ENCODE measurements at places on chromosomes 3 and 15.

DNA sequence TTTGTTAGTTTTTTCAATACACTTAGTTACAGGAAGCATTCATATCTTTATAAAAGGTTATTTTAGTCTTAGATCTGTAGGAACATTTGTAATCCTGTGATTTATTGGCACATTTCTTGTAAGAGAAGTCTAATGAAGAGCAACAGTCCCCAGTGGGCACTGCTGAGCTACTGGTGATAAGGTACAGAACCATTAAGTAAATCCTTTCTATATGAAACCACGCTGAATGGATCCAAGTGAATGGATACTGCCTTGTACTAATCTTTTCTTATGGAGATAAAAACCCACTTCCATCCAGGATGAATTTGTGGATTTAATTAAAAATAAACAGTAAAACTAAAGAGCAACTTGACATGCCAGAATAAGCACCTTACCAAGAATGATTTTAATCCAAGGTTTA lies 64.0 kb downstream of the SHQ1 start:
- no peak for DNase-seq

DNA sequence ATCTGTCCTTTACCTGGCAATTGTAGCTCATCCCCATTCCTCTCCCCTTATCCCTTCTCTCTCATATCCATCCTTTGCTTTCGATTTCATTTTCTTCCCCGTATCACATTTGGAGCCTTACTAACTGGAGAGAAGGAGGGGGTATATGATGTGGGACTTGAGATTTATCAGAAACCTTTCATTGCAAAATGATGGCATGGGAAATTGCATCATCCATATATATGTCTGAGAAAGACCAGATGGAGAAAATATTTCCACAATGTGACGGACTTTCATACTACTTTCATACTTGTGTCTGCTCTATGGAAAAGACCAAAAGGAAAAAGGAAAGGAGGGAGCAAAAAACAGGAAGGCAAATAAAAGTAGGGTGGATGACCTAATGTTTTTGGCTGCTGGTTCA lies 675.2 kb downstream of the AGBL1 start:
- no peak for DNase-seq

- no peak for DNase-seq
Observed at GRCh38 chr3:124014366-124014942, 22.5 kb upstream of the ROPN1 start.

DNA sequence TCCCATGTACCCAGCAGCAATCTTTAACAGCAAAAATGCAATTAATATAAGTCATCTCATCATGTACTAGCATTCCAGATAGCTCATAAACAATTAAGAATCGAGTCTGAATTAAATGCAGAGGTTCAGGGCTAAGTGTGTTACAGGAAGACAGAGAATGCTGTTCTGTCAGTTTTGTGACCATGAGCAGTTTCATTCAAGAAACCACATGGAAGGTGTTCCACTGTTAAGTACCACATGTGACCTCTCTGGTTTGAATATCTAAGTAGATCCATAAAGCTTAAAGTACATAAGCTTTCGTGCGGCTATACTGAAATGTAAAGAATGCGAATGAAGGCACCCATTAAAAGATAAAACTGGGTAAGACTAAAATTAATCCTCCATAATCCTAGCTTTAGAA lies 272.3 kb downstream of the IL5RA start:
- DNase-seq = no peak

GRCh38 chr15:83365370-83365938 lies 81.0 kb upstream of the BNC1 start:
- DNase-seq = no peak

GRCh38 chr3:100719136-100719535 lies 9.8 kb downstream of the TFG start:
- DNase-seq = no peak

DNA sequence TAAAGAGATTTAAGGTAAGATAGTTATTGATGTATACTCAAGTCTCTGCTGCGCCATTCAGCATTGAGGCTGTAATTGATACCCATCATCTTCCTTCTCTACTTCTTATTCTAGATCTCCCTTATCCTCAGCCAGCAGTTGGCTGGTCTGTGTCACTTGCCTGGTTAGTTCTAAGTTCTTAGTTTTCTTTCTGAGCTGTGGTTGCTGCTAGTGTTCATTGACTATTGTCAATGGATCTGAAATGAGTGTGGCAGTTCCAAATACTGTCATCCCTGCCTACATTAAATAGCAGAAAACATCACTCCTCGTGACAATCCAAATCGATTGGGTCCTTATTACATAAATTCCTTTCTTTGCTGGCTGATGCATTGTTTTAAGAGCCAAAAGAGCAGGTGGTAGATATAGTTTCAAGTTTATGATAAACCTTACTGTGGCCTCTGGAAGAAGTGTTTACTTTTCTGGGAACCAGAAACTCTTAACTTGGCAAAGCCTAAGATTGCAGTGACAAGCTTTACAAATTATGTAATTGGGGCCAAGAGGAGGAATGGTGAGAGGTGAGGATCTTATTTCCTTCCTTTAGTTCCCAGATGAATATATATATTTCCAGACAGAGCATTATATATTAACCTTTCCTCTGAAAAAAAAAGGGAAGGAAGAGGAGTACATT lies 168.0 kb downstream of the GMNC start:
- no peak for DNase-seq

- DNase-seq = no peak
Observed at GRCh38 chr3:197417911-197418618, 119.7 kb upstream of the DLG1 start.

DNA sequence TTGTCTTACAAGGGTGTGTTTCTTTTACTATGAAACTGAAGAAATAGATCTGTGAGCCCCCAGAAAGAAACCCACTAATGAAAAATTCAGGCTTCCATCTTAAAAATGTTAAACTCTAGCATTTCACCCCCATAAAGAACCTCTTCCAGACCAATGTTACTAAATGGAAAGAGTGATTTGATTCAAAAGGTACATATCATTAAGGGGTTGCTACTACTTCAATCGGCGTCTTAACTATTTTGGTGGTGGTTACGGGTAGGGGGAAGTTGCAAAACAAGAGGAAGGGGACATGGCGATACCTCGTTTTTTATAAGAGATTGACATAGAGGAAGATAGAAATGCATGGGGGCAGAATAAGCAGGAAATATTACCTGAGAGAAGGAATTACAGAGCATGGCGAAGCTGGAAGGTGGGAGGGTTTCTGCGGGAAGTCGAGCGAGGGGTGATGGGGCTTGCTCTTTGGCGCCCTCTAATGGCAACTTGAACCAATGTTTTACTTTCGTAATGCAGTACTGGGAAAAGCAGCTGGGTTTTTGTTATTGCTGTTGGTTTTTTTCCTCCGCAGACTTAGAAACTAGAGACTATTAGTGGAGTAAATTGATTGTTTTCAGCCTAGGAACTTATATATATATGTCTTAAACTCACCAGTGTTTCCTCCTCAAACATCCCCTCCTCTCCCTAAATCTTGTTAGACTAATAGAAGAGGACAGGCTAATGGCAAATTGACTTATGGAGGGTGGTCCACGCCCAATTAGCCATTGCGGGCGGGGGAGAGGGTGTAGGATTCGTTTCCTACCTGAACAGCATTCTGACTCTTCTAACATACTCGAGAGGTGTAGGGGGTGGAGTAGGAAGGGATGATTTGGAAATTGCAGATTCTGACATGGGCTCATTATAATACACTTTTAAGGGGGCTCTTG lies 11.3 kb upstream of the SOX2 start:
- DNase-seq = peak; percentile 60

- DNase-seq = no peak
Observed at GRCh38 chr3:185207931-185208746, 45.7 kb downstream of the EHHADH start.

DNA sequence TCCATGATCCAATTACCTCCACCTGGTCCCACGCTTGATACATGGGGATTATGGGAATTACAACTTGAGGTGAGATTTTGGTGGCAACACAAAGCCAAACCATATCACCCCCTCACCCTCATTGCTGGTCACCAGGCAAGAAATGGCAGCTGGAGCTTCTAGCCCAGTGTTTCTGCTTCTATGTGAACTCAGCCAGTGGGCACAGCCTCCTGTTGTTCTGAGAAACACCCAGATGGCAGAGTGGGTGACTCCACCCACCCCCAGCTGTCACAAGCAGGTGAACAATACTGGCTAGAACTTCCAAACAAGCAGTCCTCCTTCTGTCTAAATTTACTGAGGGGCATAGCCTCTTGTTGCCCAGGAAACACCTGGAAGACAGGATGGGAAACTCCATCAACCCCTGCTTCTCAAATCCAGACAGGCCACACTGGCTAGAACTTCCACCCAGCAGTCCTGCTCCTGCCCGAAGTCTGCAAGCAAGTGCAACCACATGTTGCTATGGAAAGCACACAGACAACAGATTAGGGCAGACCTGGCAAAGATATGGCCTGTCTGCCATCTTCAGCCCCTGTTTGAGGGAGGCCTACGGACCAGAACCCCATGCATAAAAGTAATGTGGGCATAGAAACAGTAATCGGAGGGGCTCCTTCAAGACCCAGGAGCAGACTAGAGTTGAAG lies 114.1 kb downstream of the DTWD1 start:
- DNase-seq = no peak

DNA sequence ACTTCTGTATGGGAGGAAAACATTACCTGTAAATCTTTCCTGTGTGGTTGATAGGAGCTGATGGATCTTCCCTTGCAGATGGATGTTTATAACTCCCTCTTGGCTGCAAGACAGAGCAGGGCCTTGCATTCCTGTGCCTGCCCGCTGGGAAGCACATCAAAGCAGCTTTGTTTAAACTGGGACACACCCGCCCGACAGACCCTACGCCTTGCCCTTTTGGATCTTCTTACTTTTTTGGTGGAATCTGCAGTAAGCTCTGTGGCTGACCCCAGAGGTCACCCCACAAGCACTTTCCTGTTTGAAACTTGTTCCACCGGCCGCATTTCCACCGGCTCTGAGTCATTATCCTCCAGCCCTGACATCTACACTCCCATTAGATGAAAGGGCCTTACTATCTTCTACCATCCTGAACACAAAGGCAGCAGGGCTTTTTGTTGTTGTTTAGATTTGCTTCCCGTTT lies 244.1 kb upstream of the STT3B start:
- peak; percentile 88 for DNase-seq

DNA sequence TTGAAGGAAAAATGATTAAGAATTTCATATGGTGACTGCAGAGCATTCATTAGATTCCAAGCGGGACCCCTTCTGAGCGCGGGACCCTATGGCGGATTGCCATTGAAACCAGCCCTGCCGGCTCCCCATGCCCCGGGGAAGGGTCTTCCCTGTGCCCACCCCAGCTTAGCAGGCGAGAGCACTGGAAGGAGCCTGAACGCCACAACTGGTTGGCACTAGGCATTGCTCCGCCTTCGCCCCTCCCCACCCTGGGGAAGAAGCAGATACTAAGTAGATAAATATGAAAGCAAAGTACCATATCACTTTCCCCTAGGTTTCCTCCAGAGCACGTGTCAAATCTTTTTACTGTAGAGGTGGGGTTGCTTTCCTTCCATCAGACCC lies 70.7 kb downstream of the CYP19A1 start:
- no peak for DNase-seq

DNA sequence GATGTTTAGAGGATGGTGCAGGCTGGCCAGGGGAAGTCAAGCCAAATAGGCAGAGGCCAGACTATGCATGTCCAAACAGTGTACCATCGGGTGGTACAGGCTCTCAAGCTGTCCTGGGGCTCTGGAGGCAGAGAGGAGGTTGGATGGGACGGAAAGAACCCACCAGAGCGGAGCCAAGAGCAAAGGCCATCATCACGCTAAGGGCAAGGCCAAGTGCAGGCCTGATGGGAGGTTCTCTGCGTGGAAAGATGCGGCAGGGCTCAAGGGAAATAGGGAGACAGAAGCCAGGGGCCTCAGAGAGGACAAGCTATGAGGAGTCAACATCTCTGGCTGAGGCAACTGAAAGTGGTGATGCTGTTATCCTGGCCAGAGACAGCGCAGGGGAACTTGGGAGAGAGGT lies 102.7 kb downstream of the ASB7 start:
- peak; percentile 3 for DNase-seq

DNA sequence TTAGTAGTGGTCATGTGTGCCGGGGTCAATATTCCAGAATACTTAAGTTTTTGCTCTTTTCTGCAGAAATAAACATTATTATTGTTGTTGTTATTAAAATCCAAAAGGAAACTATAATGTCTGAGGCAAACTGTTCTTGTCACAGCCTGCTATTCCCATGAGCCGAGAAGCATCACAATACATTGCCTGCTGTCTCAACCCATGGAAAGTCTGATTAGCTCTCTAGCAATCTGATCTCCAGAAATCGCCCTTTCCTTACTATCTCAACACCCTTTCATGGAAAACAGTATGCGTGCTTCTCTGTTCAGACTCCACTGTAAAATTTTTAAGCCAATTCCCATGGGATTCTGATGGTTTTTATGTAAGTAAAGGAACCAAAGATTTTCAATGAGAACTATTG lies 811.0 kb downstream of the TUSC7 start:
- no peak for DNase-seq

- DNase-seq = peak; percentile 27
Observed at GRCh38 chr3:190811775-190812480, 50.6 kb downstream of the GMNC start.

- no peak for DNase-seq
Observed at GRCh38 chr3:20096135-20096685, 56.0 kb downstream of the KAT2B start.

DNA sequence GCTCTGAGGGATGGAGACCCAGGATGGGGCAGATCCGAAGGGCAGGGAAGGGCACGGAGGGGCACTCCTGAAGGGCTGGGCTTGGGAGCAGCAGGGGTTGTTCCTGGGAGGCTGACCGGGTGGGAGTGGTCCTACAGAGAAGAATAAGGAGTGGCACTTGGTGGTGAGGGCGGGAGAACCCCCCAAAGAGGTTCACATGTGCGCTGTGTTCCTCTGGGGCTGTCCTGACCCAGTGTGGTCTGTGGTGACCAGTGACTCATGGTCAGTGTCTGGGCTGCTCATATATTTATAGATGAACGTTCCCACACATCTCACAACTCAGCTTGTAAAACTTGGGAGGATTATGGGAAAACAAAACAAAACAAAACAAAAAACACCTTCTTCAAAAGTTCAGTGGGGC lies 10.0 kb downstream of the TRPM1 start:
- no peak for DNase-seq

DNA sequence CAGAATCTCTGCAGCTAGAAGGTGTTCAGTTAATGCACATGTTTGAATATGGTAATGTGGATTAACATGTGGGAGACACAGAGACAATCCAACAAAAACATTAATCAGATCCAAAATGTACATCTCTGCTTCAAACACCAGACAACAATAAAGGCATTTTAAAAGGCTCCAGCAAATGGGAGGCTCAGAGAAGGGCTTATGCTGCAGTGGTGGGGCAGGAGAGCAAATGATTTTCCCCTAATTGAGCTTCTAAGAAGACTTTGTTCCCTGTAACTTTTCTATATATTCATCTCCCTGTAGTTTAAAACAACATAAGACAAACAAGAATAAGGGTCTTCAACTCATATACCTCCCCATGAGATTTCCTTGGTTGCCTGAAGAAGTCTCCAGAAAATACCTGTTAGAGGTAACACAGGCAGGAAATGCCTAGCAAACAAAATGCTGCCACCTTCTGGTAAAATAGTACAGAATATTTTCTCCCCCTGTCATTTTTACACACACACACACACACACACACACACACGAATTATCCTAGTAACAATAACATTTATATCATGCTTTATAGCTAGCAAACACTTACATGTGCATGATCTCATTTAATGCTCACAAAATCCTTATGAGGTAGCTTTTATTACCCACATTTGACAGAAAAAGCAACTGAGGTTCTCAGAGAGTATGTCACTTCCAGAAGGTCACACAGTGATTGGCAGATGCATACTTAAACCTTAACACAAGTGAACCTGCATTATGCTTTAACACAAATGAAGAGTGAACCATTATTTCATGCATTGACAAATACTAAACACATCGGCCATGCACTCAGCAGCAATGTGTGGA lies 123.4 kb upstream of the MB21D2 start:
- DNase-seq = no peak

GRCh38 chr3:64554096-64554920 lies 133.5 kb downstream of the ADAMTS9 start:
- DNase-seq = no peak
